Frontal cortex (tissue), 4 donors: ENCODE measurements at places on chromosomes 7 and 10.

GRCh38 chr10:68496072-68496471 lies 24.3 kb upstream of the DNA2 start:
- DNase-seq, result no peak

GRCh38 chr7:93943816-93944540 lies 22.4 kb downstream of the GNG11 start:
- no peak for DNase-seq

- DNase-seq, result peak; percentile 49
Observed at GRCh38 chr7:137592232-137592896, 248.8 kb upstream of the PTN start.

DNA sequence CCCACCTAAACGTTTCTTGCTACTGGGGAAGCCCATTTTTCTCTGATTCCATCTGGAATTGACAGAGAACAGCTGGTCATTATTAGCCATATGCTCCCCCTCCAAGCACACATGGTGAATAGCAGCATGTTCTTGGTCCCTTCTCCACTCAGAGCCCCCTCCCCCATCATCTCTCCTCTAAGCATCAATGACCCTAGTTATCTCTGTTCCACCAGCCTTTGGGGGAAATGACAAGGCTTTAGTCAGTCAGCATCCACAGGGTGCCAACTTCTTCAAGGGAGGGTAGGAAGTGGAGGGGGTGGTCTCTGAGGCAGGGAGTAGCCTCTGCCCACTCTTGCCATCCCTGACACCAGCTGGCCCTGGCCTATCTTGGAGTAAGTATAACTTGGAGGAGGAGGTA lies 163.1 kb downstream of the UBE2H start:
- DNase-seq, result no peak

DNA sequence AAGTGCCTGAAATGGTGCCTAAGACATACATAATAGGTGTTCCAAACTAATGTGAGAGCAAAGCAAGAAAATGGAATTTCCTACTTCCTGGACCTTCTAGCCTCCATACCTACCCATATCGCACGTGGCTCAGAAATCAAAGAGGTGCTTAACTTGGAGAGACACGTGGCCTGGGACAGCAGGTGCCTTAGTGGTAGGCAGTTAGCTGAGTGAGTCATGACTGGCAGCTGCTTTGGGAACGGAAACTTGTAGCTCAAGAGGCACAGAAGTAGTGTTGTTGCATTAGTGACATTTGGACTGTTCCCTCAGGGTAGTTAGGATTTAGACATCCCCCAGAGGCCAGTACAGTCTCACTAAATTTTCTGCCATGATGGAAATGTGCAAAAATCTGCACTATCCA lies 12.0 kb upstream of the BMPER start:
- DNase-seq, result no peak

- no peak for DNase-seq
Observed at GRCh38 chr7:151883857-151884256, 6.9 kb upstream of the PRKAG2 start.

GRCh38 chr7:2761131-2761624 lies 73.2 kb downstream of the AMZ1 start:
- DNase-seq, result no peak

DNA sequence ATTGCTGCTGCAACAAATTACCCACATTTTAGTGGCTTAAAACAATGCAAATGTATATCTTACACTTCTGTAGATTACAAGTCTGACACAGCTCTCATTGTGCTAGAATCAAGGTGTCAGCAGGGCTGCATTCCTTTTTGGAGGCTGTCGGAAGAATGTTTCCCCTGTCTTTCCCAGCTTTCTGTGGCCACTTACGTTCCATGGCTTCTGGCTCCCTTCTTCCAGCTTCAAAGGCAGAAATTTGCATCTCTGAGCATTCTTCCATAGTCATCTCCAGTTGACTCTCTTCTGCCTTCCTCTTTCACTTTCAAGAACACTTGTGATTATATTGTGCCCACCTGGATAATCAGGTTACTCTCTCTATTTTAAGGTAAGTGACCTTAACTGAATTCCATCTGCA lies 125.3 kb downstream of the GPR158 start:
- DNase-seq, result no peak

DNA sequence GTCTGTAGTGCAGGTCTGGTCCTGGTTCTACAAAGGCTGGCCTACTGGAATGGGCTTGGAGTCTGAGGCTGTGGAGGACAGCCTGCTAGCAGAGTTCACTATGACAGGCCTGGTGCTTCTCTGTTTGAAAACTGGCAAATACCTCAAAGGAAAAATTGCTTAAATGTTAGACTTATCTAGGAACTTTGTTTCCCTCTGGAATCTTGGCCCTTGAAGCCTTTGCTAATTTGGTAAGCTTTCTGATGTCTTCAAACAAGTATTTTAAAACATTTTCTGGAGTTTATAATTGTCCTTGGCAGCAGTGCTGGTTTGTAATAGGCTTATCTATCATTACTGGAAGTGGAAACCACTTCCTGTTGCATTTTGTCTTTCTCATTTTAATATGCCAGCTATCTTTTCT lies 139.7 kb downstream of the TMEM26 start:
- no peak for DNase-seq

DNA sequence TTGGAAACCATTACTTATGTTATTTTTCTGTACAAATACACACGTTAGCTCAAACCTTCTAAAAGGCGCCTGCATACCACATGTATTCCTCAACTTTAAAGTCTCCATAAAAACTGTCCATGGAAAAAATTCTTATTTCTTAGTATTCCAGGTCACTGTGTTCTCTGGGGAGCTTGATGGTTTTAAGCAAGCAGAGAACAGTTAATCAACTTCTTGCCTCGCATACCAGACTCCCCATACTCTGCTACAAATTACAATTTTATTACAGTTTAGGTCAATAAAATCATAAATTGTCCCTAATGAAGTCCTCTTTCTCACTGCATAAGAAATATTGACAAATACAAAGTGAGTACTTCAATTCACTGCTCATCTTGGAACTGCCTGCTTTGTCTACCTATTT lies 77.0 kb upstream of the GPR22 start:
- DNase-seq, result no peak

- DNase-seq, result no peak
Observed at GRCh38 chr7:144006692-144007042, 6.5 kb downstream of the OR6B1 start.

DNA sequence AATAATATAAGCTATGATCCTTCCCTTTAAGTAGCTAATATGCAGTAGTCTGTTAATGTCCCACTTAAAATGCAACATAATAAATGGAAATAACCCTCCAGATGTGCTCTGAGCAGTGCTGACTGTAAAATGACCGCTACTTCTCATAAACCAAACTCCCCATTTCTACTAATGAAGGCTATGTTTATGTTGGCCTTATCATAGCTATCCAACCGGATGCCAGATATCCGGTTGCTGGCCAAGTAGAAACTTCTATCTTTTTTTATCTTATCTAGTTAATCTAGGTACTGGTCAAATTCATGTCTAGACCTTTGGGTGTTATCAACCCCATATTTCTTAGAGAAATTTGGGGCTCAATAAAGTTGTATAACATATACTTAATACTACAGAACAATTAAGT lies 56.6 kb downstream of the CHRM2 start:
- DNase-seq, result no peak

DNA sequence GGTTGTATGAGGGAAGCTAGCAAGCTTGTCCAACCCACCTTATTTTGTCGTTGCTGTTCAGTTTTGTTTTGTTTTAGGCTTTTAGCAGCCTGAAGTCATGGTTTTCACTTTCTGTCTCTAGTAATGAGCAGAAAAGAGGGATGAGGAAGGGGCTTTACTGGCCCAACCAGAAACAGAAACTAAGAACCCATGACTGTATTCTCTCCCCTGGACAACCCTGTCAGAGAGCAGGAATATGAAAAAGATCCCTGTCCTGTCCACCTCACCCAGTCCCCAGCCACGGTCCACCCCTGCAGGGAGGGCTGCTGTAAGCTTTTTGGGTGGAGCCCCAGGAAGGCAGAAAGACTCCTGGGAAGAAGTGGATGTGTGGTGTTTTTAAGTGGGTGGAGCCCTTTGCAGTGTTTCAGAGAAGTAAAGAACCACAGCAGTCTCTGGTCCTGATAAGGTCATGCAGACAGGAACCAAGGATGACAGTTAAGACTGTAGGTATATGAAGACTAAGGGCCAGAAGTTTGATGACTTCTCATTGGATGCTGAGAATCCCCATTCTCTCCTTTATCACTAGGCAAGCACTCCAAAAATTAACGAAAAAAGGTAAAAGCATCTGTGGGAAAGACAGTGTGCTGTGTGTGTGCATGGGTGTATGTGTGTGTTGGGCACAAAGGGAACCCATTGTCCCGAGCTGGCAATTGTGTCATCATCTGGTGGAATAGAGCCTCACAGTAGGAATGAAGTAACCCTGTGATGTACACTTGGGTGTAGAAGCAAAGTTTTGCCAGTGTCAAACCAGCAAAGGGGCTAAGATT lies 13.8 kb downstream of the MRPL32 start:
- no peak for DNase-seq

GRCh38 chr10:122171302-122172075 lies 99.6 kb upstream of the BTBD16 start:
- no peak for DNase-seq

DNA sequence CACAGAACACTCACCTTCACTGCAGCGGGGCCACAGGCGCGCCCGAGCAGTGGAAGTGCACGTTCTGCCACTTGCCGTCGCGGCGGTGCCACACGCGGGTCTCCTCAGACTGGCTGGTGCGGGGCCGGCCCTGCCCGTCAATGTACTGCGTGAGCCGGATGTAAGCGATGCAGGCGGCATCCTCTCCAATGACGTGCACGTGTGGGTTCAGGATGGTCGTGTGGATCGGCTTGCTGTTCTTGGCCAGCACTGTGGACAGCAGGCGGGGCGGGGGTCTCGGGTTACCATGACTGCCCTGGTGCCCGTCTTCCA lies 19.2 kb downstream of the YKT6 start:
- no peak for DNase-seq

DNA sequence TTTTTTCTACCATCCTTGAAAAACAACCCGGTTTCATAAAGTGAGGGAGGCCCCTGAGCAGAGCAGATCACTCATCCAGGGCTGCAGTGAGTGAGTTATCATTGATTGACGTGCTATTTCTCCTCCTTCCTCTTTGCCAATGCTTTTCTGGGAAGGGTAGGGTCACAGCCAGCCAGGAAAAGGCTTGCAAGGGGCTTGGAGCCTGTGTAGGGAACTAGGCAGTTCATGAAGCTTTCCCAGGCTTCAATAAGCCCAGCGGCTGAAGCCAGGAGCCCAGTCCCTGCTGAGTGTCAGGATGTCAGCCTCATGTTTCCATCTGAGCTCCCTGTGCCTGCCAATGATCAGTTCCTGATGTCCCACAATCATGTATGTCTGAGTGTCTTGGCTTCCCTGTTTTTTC lies 584.7 kb downstream of the GALNT17 start:
- DNase-seq, result no peak

- no peak for DNase-seq
Observed at GRCh38 chr10:104574427-104574826, 66.7 kb upstream of the SORCS3 start.

DNA sequence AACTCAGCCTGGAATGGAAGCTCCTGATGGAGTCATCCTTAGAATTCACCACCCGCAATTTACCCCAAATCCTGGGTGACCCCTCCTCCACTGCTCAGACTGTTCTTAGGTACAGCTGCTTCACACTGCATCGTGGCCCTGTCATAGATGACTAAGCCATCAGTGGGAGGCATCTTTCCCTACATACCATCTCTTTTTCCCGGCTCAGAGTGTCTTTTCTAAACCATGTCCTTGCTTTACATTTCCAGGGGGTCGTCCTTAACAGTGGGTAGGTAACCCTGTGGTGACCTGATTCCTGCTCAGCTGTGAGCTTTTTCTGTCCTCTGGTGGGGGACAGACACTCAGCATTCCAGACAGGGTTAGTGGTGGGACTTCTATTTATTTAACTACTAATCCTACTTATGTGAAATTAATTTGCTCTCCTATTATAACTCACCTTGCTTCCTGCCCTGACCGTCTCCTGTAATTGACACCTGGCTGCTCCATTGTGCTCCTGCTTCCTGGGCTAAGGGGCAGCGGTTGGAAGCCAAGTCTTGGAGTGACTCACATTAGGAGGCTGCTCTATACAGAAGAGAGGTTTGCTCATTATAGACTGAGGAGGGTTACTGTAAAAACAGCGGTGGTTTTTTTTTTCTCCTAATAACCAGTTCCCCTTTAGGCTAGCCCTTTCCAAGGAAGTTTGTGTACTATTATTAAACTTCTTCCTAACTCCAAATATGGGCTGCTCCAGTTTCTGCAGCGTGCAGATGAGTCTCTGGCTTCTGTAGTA lies 40.6 kb downstream of the PYROXD2 start:
- no peak for DNase-seq

DNA sequence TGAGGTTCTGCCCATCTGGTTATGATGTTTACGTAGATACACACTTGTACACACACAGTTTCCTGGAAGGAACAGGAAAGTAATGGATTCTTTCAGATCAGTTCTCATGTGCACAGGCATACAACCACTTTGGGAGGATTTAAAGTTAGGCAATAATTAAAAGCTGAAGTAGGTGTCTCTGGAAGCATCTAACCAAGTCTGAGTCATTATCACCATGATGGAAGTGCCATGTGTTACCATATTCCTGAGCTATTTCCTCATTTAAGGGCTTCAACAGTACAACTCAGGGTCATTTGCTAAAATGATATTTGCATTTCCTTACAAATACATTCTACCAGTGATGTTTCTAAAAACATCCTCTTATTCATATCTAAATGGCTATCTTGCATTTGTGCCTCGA lies 41.4 kb upstream of the BET1 start:
- DNase-seq, result no peak

DNA sequence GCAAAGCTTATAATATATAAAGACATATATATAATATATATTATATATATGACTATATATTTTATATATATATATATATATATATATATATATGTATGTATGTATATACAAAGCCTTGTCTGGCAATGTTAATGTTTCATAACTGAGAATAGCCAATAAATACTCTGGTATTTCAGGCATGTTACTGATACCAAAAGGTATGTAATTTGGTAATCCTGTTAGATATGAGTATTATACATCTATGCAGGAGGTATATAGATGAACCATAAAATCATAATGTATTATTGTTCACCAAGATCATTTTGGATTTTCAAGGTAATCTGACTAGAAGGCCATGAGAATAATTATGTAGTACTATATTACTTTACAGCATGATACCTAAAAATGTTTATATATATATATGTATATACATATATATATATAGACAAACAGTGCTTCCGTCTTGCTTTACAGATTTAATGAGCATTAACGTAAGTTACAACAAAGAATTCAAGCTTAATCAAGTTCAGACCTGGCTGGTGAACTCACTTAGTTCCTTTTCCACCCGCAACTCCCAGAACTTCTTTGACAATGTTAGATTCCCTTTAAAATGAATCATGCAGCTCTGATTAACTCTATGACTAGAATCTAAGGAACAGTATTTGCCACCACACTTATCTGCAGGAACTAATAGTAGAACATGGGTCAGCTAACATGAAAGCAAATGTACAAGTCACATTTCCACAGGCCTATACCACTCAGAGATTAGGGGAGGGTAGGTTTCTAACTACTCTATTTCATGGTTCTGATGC lies 82.7 kb downstream of the SLC25A13 start:
- no peak for DNase-seq
